T-cell (primary cell): ENCODE measurements at places on chromosomes 6 and 20. TPM values are rescaled to one million over a fixed set of nuclear protein-coding genes. Genes with fewer than 3 reads are reported as not detected.

DNA sequence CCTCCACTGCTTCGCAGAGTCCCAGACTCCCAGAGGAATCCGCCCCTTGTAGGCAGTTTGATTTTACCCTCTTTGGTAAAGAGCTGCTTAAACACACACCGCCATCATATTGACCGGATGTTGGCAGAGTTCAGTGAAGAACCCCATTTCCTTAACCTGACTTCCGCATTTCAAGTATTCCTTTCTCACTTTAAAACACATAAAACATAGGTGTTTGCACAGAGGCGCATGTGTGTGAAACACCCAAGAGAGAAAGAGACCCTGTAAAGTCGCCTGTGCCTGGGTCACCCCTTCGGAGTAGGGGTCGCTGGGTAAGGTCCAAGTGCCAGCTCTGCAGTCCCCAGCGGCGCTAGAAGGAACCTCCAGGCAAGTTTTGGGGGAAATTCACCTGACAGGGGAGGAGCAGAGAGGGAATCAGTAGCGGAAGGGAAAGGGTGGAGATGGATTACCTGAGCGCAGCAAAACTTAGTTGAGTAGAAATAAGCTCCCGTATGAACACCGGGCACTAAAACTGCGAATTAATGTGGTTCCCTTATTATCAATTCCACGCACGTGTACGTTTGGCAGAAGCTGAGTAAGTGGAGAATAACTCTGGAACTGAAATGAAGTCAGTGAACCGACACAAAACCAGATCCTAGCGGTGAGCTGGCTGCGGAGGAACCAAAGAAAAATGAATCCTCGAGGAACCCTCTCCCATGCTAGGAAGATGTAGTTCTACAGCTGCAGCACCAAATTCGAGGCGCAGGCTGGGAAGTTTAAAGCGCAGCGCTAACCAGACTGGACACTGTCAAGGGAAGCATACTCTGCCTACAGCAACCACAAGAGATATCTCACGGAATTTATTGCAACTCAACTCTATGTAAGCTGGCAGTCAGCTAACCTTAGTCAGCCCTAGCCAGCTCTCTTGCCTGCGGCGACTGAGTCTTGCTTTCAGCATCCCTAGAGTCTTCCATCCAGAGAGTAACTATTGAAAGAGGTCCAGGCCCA lies 3.5 kb upstream of the HTR1B start:
- no peak for DNase-seq

DNA sequence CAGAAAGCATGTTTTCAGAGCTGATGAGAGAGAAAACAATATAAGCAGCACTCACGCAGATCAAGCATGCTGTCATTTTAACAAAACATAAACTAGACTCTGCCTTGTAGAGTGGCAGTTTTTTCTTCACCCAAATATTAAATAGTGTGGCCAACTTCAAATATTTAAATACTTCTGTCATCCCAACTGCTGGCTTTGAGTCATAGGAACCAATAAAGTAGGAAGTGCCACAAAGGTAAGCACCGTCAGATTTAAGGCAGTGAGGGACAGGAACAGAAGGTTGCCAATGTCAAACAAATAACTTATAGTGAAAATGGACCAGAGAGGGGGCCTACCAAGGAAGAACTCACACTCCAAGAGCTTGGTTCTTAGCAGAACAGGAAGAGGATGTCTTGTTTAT lies 222.2 kb downstream of the PKHD1 start:
- DNase-seq, result no peak

Gene BTN1A1
- total RNA-seq, result not detected

- DNase-seq, result no peak
These were observed 667.5 kb downstream of the UTRN start for GRCh38 chr6:144952456-144953240.

Gene CLPSL1
- total RNA-seq, result not detected

DNA sequence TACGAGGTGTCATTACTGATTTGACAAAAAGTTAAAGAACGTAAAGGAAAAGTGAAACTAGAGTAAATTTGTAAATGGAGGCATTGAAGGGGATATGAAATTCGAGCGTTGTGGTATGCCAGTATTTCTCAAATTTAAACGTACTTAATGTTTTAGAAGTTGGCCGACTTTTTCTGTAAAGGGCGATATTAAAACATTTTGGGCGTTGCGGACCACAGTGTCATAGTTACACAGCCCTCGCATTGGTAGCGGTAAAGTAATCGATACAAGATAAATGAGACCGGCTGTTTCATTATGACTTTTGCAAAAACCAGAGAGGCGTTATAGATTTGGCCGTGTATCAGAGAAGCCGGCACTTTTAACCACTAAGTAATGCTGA lies 39.6 kb downstream of the OR2B2 start:
- DNase-seq, result no peak

GRCh38 chr6:52522655-52523054 lies 54.2 kb downstream of the TRAM2 start:
- no peak for DNase-seq

Gene SIM1
- total RNA-seq, result not detected

GRCh38 chr6:33904050-33904746 lies 100.4 kb upstream of the MLN start:
- DNase-seq, result peak; percentile 40

- no peak for DNase-seq
These were observed 3.5 kb downstream of the SIRPA start for GRCh38 chr20:1898482-1899240.

- DNase-seq, result no peak
These were observed 184.2 kb upstream of the RALGAPA2 start for GRCh38 chr20:20896606-20897005.

Gene SAMD3
- total RNA-seq, result 27.5 TPM

GRCh38 chr6:164870164-164870563 lies 439.2 kb downstream of the C6orf118 start:
- DNase-seq, result no peak

- DNase-seq, result no peak
These were observed 4.5 kb upstream of the GATA5 start for GRCh38 chr20:62480318-62480717.

Gene MCCD1
- not detected for total RNA-seq

DNA sequence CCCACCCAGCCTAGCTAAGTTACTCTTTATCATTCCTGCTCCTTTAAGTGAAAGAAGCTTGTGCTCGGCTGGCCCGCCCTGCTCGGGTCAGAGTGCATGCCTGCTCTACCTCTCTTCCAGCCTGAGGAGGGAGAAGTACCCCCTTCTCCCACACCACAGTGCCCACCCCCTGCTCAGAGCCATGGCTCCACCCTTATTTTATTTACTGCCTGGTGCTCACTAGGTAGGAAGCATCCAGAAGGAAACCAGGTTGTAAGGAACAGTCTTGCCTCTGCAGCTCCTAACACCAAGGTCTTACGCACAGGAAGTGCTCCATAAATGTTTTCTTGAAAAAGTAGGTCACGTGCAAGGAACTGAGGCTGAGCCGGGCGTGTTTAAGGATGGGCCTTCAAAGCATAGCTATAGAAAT lies 105.7 kb upstream of the SNX9 start:
- no peak for DNase-seq

Gene RIMS4
- 0.06 TPM for total RNA-seq

GRCh38 chr20:39309458-39309857 lies 347.3 kb downstream of the DHX35 start:
- DNase-seq, result no peak

Gene SLC22A1
- total RNA-seq, result 2.7 TPM

DNA sequence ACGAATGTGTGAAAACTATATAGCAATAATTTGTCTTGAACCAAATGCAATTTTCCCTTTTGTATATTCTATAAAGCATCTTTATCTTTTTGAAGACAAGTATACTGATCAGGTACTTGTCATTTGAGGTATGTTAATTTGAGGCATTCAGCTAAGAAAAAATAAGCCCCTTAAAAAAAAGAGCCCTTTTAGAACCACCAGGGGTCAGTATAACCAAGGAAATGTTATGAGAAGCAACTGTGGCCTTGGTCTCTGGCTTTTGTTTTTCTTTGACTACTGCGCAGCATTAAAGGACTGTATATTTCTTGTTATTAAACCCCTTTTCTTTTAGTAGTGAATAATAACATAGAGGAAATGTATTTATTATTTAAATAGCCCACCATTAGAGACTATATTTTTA lies 43.1 kb downstream of the CD109 start:
- DNase-seq, result no peak
